ENCODE measurements at places on chromosomes 16 and 17. TPM values are rescaled to one million over a fixed set of nuclear protein-coding genes. Genes with fewer than 3 reads are reported as not detected.

DNA sequence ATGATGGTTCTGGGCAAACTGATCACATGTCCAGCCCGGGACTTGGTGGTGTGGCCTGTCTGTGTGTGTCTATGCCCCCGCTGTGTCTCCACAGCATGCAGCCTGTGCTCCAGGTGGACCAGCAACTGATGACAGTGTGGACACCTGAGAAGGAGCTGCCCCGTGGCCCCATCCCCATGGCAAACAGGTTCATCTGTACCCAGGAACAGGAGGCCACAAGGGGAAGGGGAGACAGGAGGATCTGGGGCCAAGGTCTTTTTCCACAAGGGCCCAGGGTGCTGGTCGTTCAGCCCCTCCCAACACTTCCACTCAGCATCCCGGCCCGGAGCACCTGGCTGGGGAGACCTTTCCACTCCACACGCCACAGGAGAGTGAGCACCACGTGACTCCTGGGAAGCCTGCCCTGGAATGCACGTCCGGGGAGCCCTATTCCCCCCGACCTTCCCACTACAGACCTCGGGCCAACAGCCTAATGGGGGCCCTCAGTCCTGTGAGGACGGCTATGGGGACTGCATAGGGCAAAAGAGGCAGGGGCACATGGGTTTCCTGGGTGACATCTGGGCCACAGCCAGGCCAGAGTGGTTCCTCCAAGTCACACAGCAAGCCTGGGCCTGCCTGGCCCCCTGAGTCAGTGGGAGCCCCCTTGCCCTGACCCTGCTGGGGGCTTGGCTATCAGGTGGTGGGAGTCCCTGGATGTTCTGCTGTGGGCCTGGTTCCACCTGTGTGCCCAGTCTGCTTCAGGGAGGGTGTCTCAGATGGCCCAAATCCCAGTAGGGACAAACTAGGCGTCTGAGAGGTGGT is 20.8 kb upstream of the NXPH3 start:
- peaks cover 6% of the 10 kb centered on the region for H3K4me1 ChIP-seq
- DNase-seq = peak; percentile 44
- H3K36me3 ChIP-seq = no peaks in the 10 kb centered on the region
- no peaks in the 10 kb centered on the region for H3K27me3 ChIP-seq

- no peaks in the 10 kb centered on the region for H3K36me3 ChIP-seq
- H3K4me1 ChIP-seq = peaks cover 3% of the 10 kb centered on the region
- no peak overlapping the region for H3K4me3 ChIP-seq
- H3K27ac ChIP-seq = no peak overlapping the region
- DNase-seq = no peak
- H3K27me3 ChIP-seq = no peaks in the 10 kb centered on the region
These were observed 1153.7 kb upstream of the GOT2 start for GRCh38 chr16:59887856-59888255.

DNA sequence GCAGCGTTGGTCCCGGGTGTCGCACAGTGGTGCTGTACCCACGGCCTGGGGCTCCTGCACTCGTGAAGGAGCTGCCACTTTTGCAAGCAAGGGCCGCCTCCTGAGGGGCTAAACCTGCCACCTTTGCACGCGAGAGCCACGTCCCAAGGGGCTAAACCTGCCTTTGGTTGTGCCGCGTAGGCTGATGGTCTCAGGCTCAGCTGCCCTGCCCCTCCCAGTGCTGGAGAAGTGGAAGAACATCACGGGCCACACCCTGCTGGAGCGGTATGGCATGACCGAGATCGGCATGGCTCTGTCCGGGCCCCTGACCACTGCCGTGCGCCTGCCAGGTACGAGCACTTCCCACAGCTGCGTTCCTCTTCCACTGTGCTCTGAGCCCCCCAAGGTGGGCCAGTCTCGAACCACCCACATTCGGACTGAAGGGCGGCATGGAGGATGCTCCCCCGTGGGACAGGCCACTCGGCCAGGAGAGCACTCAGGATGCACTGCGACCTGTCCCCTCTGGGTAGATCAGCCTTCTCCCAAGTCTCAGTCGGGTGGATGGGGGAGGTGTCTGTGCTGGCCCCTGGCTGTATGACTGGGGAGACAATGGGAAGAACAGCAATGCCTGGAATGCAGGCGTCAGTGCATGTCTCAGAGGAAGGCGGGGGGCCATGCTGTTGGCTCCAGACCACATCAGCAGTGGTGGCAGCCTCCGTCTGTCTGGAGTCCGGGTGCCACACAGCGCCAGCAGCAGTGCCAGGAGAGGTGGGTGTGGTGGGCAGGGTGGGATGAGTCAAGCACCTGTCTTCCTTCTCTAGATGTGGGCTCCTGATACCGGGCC is 20.7 kb downstream of the ACSF3 start:
- H3K4me3 ChIP-seq = no peak overlapping the region
- H3K4me1 ChIP-seq = peaks cover 17% of the 10 kb centered on the region
- DNase-seq = peak; percentile 50
- H3K27me3 ChIP-seq = no peaks in the 10 kb centered on the region
- peaks cover 56% of the 10 kb centered on the region for H3K36me3 ChIP-seq
- peak overlapping the region; percentile 83 for H3K27ac ChIP-seq

DNA sequence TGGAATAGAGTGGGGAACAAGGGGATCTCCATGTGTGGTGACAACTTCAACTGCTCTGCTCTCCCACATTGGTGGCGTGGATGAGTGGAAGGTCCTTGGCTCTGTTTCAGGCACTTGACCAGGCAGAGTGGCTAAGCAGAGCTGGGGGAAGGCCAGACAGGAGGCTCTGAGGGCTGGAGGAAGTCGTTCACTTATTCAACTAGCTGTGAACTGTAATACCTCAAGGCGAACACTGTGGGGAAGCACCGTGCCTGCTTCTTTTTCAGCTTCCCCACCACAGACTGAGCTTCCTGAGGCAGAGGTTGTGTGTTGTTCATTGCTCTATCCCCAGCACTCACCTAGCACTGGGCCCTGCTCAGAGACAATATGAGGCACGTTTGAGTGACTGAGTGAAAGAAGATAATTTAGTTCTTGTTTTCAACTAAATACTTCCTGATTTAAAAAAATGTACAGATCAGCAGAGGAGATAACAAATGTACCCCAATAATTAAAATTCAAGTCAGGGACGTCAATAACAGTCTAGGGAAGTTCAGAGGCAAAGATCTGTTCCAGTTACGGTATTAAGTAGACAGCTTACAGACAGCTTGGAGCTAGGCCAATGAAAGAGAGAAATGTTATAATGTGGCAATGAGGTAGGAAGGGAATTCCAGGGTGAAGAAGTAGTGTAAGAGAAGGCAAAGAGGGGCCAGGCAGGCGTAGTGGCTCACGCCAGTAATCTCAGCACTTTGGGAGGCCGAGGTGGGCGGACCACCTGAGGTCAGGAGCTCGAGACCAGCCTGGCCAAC is 34.7 kb downstream of the MYO18A start:
- H3K27me3 ChIP-seq = no peaks in the 10 kb centered on the region
- no peak overlapping the region for H3K27ac ChIP-seq
- no peak for DNase-seq
- H3K4me3 ChIP-seq = no peak overlapping the region
- H3K36me3 ChIP-seq = 0 out of 2 replicates have a peak, but pooled peaks cover 2% of the 10 kb centered on the region
- peaks cover 27% of the 10 kb centered on the region for H3K4me1 ChIP-seq

DNA sequence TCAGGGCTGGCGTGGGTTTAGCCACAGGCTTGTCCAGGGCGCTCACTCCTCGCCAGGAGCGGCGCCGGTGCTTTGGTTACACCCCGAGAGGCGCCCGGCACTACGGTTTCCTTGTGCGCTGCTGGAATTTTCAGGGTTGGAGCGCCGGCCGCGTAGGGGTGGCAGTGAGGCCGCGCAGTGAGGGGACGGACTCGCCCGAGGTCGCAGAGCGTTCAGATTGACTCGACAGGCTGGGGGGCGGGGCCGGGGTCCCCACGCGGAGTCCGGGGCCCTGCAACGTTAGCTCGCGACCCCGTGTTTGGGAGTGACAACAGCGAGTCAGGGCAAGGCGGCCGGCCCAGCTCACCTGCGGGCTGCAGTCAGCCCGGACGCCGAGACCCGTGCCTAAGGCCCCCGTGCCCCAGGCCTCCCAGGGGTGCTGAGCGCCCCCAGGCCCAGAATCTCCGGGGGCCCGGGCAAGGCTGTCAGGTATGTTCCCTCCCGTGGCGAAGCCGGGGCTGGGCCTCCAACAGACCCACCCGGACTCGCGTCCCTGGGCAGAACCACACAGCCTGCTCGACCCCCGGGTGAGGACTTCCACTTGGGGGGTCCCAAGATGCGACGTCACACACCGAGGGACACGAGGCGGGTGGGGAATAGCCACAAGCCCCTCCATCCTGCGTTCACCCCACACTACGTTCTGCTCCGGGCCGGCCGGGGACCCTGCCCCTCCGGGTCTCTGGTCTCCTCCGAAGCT is 1.3 kb upstream of the ACTG1 start:
- DNase-seq = peak; percentile 86
- peak overlapping the region; percentile 87 for H3K27ac ChIP-seq
- no peaks in the 10 kb centered on the region for H3K27me3 ChIP-seq
- peaks cover 71% of the 10 kb centered on the region for H3K36me3 ChIP-seq
- H3K4me1 ChIP-seq = peaks cover 60% of the 10 kb centered on the region
- H3K4me3 ChIP-seq = peak overlapping the region; percentile 80

- H3K27ac ChIP-seq = no peak overlapping the region
- H3K4me3 ChIP-seq = no peak overlapping the region
- no peaks in the 10 kb centered on the region for H3K27me3 ChIP-seq
- H3K4me1 ChIP-seq = no peaks in the 10 kb centered on the region
- DNase-seq = no peak
These were observed 10.6 kb downstream of the ADCY7 start for GRCh38 chr16:50276801-50277555.

- H3K27ac ChIP-seq = no peak overlapping the region
- H3K27me3 ChIP-seq = no peaks in the 10 kb centered on the region
- H3K4me3 ChIP-seq = no peak overlapping the region
- no peaks in the 10 kb centered on the region for H3K4me1 ChIP-seq
- DNase-seq = no peak
These were observed 58.4 kb downstream of the EPN2 start for GRCh38 chr17:19295473-19296135.

The KRT25 gene
- total RNA-seq = not detected

The DPEP1 gene
- total RNA-seq = 6.2 TPM

The EIF3C gene
- total RNA-seq = 53.2 TPM

The APPBP2 gene
- total RNA-seq = 49.4 TPM

Measured in SJSA1 (cell line).